ENCODE measurements at places on chromosomes 12 and 14.

DNA sequence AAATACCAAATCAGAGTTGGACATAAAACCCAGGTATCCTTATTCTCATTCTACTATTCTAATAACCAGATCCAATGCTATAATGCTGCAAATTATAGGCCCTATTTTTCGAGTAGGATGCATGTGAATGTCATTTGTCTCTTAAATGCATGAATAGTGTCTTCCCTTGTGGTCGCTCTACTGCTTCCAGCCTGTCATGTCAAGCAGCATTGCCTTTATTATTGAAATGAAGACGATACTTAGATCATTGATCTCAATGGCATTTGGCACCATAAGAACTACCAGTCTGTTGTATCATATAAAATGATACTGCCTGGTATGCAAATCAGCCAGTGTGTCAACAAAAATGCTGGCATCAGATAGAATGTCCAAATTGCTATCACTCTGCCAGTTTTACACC is 649.1 kb downstream of the DIO2 start:
- DNase-seq, result no peak

DNA sequence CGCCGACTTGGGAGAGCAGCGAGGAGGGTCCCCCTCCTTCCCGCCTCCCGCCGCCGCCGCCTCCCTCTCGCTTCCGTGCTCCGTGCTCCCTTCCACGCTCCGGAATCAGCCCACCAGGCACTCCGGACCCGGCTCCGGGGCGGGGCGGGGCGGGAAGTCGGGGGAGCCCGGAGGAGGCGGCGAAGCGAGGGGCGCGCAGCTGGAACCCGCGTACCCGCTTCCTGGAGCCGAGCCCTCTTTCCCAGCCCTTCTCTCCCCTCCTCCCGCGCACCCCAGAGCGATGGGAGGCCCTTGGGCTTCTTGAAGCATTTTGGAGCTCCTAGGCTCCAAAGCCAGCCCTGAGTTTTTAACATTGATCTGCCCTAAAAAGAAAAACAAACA is at the start of gene SYNDIG1L:
Gene SYNDIG1L (minus strand): TSS at position 9 of the 381 bp plus-strand sequence. CDS start 16,466 bp downstream, outside the sequence.
- no peak for DNase-seq

DNA sequence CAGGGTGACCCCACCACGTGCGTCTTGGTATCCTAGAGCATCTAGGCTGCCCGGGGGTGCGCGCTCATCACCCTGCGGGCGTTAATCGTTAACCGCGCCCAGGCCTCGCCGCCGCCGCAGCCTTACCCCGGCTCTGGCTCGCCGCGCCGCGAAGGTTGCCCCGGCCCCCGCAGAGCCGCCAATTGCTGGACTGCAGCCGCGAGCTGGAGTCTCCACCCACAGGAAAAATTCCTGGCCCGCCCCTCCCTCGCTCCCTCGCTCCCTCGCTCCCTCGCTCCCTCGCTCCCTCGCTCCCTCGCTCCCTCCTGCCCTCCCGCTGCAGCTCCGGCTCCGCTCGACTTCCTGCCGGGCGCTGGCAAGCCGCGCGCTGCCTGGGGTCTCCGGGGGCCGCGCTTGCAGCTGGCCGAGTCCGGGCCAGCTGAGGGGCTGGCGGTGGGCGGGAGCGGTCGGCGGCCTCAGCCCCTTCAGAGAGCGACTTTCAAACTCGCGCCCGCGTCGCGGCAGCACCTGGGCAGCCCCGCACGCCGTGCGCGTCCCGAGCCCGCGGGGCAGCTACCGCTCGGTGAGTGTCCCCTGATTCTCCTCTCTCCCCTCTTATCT is at the start of gene PLEKHG3:
Gene PLEKHG3 (plus strand): TSS at position 282 of the 600 bp plus-strand sequence. CDS start 23,208 bp downstream, outside the sequence.
- DNase-seq, result peak; percentile 31

GRCh38 chr12:116074686-116075085 is 202.8 kb downstream of the MED13L start:
- no peak for DNase-seq

- no peak for DNase-seq
These were observed 149.2 kb upstream of the BTG1 start for GRCh38 chr12:92294676-92295440.

- DNase-seq, result no peak
These were observed 21.1 kb upstream of the TTC7B start for GRCh38 chr14:90837355-90837754.

- DNase-seq, result no peak
These were observed 30.7 kb upstream of the HDAC7 start for GRCh38 chr12:47850153-47851084.

DNA sequence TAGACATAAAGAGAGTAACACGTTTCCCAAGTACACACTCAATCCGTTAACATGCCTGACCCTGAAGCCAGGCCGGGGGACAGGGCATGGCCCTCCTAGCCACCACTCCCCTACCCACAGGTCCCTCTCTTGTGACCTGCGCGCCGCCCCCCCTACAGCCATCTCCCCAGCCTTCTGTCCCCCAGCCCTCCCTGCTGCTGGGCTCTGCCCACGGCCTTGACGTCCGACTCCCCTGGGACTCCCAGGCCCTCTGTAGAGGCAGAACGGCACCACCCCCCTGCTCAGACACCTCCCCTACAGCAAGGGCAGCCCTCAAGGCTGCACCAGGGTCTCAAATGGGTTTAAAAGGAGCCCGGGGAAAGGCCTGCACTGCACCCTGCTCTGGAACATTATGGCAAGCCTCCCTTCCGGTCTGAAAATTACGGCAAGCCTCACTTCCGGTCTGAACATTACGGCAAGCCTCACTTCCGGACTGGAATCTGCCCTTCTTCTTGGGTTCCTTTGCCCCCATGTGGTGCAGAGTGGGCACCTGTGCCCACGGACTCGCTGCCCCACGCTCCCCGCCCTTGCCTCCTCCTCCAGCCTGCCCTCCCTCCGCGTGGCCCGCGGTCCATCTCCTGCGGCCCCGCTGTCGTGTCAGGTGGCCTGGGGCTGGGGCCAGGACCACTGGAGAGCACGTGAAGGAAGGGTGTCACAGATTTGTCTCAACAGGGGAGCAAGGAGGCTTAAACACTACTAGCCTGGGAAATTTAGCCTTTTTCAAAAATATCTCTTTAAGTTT is 77.6 kb downstream of the MOK start:
- DNase-seq, result no peak

- no peak for DNase-seq
These were observed 906.4 kb upstream of the TMEM132C start for GRCh38 chr12:127360580-127360979.

DNA sequence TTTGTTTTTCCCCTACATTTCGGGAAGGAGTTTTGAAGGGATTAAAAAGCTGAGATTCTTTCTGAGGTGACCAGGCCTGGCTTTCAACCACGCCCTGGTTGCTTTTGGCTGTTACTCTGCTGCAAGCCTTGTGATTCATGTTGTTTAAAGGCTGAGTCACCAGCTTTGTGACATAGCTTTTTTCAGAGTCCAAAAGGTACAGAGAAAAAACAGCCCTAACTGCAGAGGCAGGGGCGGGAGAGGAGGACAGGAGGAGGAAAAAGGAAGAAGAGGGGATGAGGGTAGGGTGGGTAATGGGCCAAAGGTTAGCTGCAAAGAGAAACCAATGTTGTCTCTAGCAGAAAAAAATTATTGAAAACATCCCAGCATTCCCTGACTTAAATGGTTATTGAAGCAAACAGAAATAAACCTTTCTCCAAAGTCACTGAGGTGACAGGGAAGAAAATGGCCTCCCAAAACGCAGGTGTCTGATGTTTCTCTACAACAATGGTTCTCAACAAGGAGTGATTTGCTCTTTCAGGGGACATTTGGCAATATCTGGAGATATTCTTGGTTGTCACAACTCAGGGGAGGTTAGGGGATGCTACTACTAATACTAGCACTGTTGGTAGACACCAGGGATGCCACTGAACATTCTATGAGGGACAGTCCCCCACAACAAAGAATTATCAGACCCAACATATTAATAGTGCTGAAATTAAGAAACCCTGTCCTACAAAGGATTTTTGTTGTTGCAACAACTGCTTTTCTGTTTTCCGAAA is 2.1 kb upstream of the UBC start:
- peak; percentile 32 for DNase-seq

DNA sequence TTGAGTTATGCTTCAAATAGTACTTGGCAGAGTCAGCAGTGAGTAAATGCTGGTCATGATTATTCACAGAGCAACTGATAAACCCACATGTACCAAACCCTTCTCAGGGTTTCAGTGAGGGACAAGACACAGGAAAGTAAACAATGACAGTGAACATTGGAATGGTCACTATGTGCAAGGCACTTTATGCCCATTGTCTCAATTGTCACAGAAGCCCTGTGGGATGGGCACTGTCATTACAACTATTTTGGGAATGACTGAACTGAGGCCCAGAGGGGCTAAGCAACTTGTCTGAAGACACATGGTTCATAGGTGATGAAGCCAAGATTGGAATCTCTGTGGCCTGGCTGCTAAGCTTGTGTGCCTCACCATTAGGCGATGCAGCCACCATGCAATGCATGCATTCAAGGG is 238.5 kb downstream of the RBM19 start:
- DNase-seq, result no peak

DNA sequence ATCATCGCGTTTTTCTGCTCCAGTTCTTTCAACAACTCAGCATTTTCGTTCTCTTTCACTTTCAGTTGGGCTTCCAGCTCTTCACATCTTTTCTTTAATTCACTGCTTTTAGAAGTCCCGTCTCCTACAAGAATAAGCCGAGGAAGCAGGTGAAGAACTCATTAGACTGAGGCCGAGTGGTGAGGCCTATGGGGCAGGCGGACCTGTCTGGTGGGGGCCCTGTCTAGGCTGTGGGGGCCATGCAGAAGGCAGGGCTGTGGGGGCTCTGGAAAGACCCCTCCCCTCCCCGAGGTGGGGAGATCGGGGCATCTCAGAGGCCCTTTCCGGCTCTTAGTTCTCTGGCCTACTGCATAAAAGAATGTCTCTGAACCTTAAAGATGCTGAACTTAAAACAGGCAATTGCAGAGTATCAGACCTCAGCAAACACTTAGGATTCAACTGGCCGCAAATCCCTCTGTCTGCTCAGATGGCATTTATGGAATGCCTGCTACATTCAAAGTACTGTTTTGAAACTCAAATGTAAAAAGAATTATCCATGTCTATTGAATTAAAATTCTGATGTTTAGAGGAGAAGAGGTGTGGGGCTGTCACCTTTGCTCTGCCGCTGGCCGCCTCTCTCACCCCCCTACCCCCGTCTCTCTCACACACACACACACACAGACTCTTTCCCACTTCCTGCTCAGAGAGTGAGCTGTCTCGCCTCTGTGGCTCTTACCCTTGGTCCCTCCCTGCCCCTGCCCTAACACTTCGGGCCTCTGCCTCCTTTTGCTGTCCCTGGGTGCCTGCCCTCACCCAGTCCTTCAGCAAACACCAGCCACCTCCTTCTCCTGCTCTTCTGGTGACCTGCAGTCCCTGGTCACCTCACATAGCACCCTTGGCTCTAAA is 34.7 kb downstream of the CCDC92 start:
- peak; percentile 14 for DNase-seq

GRCh38 chr12:164207-164606 is 49.8 kb downstream of the SLC6A12 start:
- no peak for DNase-seq

DNA sequence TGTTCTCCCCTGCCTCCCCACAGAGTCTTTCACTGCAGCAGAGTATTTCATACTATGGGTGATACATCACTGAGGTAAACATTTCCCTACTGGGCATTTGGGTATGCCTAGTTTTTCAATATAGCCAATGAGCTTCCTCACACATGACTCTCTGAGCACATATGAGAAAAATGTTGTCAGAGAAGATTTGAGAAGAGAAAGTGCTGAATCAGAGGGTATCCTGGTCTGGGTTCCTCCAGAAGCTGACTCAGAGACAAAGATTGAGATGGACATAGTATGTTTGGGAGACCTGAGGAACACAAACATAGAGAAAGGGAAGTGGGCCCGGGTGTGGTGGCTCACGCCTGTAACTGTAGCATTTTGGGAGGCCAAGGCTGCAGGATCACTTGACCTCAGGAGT is 12.6 kb downstream of the SLC8B1 start:
- DNase-seq, result no peak

DNA sequence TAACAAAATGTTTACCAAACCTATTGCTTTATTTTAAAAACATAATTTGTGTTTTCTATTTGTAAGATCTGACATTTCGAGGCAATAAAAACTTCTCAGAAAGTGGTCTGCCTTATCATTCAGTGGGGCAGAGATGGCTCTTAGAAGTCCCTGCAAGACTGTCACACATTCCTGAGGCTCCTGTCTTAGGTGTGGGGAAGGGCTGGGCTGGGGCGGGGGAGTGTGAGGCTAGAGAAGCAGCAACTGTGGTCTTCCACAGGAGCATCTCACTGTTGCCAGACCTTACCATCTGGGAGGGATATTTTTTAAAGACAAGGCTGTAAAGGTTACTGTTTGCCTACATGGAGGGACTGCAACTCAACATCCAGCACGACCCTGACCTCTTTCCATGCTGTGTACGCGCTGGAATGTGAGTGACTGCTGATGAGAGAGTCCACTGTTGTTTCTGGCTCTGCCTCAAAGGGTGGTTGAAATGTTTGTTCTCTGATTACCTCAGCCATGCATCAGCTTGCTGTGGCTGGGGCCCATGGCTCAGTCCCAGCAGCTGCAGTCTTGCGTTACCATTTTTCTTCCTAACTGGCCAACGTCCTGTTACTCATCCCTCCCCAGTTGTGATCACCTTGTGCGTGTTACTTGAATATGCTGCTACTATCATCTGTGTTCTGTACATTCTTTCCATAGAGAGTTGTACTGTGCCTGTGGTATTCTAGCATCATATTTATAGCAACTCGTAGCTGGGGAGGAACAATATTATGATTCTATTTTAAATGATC is 12.4 kb downstream of the ERG28 start:
- no peak for DNase-seq

GRCh38 chr12:123971770-123972456 is 718 bp downstream of the CCDC92 start:
- peak; percentile 7 for DNase-seq

DNA sequence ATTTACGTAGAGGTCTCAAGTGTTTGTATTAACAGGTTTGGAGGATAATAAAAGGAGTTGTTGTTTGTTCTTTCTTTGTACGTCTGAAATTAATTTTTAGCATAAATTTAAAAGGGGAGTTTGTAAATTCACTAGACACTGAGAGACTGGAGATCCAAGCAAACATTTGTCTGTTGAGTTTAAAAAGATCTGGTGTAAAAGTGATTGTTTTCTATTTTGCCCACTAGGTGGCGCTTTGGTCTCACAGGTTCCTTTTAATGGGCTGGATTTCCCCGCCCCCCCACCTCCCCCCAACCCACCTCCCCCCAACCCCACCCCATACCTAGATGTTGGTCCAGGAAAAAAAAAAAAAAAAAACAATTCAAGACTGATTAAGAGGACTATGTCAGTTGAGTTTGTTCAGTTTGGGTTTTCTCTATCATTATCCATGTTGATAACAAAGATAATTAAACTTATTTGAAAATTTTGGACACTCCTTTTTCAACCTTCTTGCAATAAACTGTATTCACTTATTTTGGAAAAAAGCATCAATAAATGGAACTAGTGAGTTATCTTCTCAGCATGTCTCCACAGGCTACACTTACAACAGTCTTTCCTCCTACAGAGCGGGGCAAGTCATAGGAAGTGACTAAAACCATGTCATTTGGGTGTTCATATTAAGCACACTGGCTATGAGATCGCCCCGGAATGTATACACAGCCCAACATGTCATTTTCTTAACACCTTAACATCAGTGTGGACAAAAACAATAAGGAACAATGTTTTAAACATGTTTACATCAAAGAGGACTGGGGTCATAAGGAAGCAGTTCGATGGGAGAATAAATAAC is 841.1 kb downstream of the NRXN3 start:
- DNase-seq, result no peak

All from activated T-helper 9 cell treated with anti-CD3 and anti-CD28 coated beads, Interleukin-2, amount 50 U/mL, for 16 hours (primary cell).